Caki2 (cell line): ENCODE measurements at places on chromosomes 4 and X.

DNA sequence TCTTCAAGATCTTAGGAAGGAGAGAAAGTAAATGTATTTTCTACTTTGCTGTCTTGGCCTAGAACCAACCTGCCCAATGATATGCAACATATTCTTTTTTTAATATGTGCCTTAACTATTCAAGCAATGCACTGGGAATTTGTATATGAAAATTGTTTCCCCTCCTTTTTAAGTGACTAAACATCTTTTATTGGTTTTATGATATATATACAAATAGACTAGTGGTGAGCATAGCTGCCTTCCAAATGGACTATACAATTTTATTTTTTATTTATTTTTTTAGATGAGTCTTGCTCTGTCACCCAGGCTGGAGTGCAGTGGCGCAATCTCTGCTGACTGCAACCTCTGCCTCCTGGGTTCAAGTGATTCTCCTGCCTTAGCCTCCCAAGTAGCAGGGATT lies 10.3 kb downstream of the NOCT start:
- DNase-seq = no peak

DNA sequence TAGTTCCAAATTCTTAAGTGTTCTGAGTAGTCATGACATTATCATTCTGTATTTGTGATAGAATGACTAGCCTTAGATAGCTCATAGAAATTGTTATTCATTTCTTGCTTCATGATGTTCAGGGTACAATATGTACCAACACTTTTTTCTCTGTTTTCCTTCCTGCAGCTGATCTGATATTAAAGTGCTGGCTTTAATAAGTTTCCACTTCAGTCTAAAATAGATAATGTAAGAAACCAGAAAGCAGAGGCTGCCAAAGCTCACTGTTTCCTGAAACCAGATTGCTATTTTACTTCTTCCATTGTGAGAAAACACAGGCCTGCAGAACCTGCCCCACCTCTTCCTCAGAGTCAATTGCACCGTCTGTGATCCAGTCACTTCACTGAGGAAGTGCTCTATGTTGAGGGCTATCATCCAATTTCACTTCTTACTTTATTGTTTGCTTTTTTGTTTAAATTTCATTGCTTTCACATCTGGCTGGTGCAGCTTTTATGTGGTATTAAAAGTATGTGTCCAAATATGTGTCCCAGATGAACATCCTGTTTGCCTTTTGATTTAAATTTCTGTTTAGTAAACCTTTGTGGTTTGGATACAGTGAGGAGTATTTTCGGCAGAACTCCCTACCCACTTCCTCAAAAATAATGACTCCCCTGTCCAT lies 652.1 kb downstream of the ANKRD50 start:
- no peak for DNase-seq

- no peak for DNase-seq
Observed at GRCh38 chr4:4888695-4889094, 29.2 kb downstream of the MSX1 start.

- DNase-seq = peak; percentile 94
Observed at GRCh38 chr4:94665500-94666404, 92.0 kb upstream of the BMPR1B start.

DNA sequence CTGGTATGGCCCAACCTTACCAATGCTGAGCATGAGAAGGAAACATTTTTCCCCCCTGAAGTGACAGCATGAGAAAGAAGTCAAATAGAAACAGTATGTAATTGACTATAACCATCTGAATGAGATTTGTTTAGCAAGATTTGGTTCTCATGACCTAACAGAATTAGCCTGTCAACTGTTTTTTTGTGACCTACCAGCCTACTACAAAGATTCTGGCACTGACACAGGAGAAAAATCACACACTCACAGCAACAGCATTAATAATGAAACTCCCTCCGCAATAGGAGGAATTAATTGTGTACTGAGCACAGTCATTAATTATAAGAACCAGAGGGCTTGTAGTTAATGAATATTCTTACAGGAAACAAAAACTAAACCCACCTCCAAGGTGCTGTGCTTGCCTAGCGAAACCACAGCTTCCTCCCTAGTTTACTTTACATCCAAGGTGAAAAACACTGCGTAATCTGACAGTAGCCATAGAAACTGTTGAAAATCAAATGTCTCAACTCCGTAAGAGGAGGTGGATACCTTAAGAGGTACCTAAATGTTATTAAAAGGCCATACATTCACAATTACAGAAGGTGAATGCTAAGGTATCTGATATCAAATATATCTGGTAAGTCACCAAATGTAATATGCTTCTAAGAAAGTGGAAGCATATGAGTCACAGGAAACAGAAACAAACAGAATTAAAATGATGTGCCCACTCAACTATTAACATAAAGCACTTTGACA lies 34.9 kb downstream of the MMRN1 start:
- no peak for DNase-seq

DNA sequence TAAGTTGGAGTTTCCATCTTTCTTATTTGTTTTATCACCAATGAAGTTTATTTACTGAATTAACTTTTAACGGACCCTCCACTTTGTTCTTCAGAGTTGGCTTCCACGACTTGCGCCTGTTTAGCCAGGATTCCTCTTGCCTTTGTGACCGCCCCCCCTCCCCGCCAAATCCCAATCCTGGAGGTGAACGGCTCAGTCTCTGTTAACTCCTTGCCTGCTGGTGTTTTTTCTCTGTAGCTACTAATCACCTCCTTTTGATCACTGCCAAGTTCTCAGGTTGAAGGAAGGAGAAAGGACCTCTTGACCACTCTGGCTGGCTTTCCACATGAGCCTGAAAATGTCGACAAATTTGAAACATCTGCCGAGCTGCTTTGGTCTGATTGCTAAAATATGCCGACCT lies 46.8 kb upstream of the BCOR start:
- DNase-seq = no peak

- no peak for DNase-seq
Observed at GRCh38 chrX:69546417-69546816, 42.3 kb downstream of the NALF2 start.

DNA sequence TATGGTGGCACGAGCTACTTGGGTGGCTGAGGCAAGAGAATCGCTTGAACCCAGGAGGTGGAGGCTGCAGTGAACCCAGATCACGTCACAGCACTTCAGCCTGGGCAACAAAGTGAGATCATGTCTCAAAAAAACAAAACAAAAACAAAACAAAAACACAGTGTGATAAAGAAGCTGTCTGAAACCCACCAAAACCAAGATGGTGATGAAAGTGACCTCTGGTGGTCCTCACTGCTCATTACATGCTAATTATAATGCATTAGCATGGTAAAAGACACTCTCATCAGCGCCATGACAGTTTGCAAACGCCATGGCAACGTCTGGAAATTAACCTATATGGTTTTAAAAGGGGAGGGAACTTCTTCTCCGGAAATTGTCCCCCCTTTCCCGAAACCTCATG lies 29.4 kb upstream of the OPHN1 start:
- DNase-seq = peak; percentile 32

- DNase-seq = no peak
Observed at GRCh38 chrX:107117993-107118321, 665 bp downstream of the RBM41 start.

GRCh38 chr4:128682942-128683666 lies 126.4 kb upstream of the JADE1 start:
- no peak for DNase-seq

- no peak for DNase-seq
Observed at GRCh38 chrX:39542316-39542715, 555.4 kb downstream of the BCOR start.

DNA sequence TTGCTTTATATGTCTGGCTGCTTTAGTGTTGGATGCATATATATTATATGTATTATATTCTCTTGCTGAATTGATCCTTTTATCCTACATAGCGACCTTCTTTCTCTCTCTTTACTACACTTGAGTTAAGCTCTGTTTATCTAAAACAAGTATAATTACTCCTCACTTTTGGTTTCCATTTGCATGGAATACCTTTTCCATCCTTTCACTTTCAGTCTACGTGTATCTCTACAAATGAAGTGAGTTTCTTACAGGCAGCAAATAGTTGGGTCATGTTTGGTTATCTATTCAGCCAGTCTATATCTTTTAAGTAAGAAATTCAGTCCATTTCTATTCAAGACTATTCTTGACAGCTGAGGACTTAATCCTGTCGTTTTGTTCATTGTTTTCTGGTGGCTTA lies 167.5 kb upstream of the USP38 start:
- no peak for DNase-seq

DNA sequence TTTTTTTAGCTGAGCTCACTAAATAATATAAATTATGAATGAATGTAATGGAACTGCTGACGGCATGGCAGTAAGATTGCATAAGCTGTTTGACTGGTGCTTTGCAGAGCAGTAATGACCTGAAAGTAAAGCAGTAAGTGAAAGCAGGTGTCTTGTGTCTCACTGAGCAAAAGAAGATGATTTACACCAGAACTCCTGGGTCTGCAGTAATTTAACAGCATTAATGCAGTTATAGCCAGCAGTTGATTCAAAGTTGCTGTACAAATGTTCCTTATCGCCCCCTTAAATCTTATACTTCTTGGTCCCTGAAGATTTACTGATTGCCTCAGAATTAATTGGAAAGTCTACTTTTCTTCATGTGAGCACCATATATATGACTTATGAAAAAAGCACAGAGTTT lies 187.7 kb downstream of the DCTD start:
- no peak for DNase-seq

GRCh38 chr4:74654230-74654681 lies 140.1 kb downstream of the BTC start:
- DNase-seq = peak; percentile 97

DNA sequence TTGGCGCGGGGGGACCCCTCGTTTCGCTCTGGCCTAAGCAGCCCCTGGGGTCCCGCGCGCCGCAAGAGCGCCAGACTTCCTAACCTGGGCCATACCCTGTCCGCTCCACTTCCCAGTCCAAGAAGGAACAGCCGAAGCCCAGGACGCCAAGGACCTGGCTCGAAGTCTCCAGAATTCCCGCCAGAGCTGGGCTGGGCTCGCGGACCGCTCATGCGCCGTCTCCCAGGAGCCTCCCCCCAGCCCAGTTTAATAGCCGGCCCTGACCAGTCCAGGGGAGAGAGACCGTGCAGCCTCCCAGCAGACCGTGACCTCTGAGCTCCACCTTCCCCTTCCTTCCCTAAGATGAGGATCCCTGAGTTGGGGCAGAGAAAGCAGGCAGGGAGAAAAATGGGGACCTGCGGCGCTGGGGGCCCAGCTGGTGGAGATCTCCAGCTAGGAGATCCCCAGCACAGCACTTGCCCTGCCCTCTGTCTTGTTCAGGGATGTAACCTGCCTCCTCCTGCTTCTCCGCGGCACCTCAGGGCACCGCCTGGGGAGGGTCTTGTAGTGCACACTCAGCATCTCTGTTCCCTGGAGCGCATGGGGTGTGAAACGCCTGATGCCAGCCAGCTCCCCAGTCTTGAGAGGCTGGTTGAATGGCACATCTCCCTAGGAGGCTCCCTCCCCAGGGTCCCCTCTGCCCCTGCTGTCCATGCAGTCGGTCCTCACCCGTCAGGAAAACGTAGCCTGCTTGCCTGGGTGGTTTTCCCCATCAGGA lies 1.2 kb upstream of the LETM1 start:
- peak; percentile 33 for DNase-seq

- peak; percentile 11 for DNase-seq
Observed at GRCh38 chrX:129577473-129577872, 37.4 kb downstream of the OCRL start.

DNA sequence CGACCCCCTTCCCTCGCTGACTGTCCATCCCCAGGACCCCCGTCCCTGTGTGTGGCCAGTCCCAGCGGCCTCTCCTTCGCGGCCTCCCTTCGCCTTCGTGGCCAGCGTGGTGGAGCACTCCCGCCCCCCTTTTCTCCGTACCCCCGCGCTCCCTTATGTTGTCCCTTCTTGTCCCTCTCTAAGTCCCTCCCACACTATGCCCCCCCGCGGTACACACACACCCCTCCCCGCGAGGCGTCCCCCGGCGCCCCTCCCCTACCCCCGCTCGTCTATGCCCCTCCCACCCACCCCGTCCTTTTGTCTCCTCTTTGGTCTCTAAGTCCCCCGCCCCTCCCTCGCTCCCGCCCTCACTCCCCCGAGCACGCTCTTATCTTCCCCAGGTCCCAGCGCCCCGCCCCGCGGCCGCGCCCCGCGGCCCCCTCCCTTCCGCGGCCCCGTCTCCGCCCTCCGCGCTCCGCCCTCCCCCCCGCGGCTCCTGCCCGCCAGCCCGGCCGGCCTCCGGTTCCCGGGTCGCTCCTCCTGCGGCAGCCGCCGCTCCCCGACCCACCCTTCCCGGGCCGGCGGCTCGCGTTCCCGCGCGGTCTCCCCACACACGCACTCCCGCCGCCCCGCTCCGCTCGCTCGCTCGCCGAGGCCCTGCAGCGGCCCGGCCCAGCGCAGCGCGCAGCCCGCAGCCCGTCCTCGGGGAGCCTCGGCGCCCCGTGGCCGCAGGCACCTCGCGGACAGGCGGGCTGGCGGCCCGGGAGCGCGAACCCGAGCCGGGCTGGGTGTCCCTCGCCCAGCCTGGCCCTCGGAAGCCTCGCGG lies 26.3 kb downstream of the UTP14A start:
- peak; percentile 21 for DNase-seq

- DNase-seq = no peak
Observed at GRCh38 chr4:145723336-145723735, 43.4 kb downstream of the C4orf51 start.

GRCh38 chr4:162401021-162401420 lies 237.2 kb upstream of the FSTL5 start:
- no peak for DNase-seq

DNA sequence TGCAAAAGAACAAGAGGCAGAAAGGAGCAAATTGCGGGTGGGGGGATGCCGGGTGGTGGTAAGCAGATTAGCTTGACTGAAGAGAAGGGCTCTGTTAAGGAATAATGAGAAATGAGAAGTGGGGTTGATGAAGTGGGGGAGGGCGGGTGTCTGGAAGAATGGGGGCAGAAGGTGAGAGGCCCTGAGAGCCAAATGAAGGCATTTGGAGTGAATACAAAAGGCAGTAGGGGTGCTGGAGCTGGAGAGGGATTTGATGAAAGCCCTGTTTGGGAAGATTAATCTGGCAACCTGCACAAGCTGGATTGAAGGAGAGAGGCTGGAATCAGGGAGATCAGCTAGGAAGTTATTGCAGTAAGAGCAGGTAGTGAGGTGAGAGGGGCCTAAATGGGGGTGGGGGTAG lies 82.1 kb downstream of the GUCY2F start:
- DNase-seq = no peak

DNA sequence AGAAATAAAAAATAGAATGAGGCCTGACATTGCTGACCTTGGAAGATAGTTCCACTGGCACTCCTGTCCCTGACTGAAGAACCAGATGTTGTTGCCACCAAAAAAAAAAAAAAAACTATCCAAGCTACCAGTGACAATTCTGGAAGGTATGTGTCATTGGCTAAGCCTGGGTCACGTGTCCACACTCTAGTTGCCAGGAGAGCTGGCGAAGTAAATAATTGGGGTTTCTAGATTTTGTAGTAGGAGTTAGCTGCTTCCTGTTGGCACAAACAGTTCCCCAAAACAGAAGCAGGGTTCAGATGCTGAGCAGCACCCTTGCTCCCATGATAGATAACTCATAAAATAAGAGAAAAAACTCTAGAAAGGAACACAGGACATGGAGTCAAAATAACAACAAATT lies 20.5 kb downstream of the MND1 start:
- DNase-seq = no peak

GRCh38 chr4:95431678-95432077 lies 117.1 kb downstream of the UNC5C start:
- DNase-seq = no peak
